Hematopoietic multipotent progenitor cell treated with erythropoietin and hydrocortisone succinate and interleukin-3 and kit ligand, for 8 days (in vitro differentiated cells): ENCODE measurements at places on chromosomes 5 and 9.

DNA sequence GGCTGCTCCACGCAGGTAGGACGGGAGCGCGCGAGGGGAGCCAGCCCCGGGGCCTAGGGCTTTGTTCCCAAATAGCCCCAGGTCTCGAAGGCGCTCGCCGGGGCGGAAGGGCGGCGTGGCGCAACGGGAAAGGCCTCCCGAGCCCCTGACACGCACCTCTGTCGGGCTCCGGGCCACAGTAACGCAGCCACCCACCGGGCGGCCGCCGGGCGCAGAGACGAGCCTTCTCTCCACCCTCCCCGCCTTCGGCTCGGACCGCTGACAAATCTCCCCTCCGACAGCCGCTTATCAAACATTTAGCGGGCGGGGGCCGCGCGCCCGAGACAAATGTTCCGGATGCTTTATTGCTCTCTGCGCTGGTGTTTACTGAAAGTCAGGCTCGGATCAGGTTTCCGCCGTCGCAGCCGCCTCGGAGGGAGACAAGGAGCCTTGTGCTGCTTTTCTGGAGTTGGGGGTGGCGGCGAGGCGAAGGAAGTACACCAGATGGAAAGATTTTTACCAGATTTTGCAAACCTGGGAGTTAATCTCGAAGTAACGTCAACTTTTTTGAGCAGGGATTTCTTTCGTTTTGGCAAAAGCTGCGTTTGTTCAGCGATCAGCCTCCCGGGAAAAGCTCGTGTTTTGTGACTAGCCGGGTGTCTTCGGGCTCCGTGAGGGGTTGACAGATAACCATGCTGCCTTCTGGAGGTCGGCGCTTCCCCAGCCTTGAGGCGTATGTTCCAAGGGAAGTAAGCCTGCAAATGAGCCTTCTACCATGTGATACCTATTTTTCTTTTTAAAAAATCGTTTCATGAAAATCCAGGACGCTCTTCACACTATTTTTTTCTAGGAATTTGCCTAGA is 950 bp downstream of the RGMB start:
- no peak for DNase-seq

DNA sequence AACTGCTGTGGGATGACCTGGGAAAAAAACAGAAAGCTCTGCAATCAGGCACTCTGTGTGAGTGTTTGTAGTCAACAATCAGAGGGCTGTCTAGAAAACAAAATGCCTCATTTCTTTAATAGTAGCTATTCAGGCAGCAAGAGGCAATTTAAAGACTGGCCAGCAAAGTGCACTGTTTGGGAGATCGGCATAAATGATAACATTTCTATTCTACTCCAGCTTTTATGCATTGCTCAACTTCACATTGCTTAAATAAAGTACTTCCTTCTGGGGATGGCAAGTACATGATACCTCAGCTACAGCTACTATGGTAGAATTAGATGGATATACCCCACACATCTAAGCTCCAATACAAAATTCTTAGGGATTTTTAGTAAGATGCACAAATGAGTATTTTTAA is 193.1 kb downstream of the DCP2 start:
- no peak for DNase-seq

- peak; percentile 52 for DNase-seq
Measured at GRCh38 chr5:181218795-181219124, 4.3 kb upstream of the TRIM41 start.

DNA sequence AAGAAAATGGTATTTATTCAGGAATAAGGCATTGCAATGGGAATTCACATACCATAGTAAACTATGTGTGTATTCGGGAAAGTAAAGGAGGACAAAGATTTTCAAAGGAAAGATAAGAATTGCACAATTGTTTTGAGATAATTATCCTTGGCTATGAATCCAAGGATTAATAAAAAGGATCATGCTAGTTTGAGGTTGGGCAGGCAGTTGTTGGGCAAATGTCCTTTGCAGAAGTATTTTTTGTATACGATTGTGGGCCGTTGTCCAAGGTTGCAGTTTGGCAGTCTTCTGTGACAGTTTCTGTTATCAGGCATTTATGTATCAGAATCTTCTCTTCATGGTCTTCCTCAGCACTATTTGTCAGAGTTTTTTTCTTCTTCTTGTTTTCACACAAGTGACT is 10.6 kb upstream of the UBAP2 start:
- no peak for DNase-seq

DNA sequence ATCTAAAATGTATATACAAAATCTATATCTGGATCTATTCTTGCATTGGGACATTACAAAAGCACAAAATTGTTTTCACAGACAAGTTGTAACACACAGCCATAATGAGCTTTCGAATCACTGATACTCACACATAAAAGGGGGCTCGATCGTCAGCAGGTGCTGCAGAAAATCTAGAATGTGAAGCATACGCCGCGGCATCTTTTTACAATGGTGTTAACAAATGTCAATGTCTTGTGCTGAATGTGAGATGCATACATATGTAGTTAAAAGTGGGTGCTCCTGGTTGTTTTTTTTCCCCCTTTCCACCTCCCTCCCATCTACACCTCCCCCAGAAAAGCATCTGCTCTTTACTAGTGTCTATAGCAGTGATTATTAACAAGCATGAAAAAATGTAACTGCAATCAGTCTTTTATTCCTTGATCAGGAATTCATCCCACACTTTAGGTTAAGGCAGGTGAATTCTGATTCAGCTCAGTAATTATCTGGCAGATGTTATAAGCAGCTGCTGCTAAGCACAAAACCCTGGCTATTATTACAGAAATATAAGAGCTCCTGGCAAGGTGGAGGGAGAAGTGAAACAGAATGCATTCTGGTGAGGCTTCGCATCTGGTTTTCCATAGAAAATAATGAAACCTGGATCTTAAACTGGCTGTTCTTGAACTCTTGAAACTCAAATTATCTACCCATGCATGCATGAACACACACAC is 114.1 kb downstream of the MPDZ start:
- no peak for DNase-seq

- DNase-seq: no peak
Measured at GRCh38 chr5:4048398-4048797, 452.8 kb downstream of the IRX1 start.

DNA sequence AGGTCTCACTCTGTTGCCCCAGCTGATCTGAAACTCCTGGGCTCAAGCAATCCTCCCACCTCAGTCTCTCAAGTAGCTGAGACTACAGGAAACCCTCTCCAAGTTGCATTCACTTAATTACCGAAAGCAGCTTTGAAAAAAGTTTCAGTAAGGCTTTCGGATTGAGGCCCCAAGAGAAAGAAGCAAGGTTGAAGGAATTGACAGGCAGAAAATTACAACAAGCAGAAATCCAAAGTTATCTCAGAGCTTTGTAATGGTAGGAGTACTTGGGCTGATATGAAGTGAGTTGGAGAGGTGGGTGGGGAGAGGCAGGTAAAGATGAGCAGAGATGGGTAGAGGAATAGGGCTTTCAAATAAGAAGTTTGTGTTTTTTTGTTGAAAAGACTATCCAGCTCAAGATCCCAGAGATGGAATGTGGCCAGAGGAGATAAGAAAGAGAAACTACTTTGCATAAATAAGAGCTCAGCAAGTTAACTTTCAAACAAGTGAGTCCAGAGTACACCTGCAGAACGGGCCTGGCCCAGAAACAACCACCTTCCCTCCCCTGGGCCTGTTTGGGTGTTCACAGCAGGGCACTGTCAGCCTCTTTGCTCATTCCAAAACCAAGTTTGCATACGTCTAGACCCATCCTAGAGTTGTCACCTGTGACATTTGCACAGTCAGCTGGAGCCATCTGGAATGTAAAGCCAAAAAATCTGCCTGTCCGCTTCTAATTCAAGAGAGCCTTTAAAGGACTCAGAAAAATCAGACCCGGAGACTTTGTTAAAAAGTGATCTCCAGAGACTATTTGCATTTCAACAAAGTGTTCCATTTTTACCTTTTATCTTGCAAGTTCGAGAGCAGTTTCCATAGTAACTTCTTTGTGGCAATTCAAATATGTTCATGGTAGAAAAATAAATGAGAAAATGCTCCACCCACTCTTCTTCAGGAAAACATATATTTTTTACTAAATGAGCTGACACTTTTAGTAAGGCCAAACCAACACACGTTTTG is 2.2 kb upstream of the CLINT1 start:
- no peak for DNase-seq

- DNase-seq: no peak
Measured at GRCh38 chr5:176175101-176175852, 62.9 kb upstream of the SIMC1 start.

- peak; percentile 77 for DNase-seq
Measured at GRCh38 chr9:133004999-133005760, 25.6 kb upstream of the GTF3C5 start.

- no peak for DNase-seq
Measured at GRCh38 chr5:115050866-115051265, 118.8 kb downstream of the TRIM36 start.

GRCh38 chr5:102975457-102976182 is 144.3 kb downstream of the GIN1 start:
- DNase-seq: peak; percentile 26

- no peak for DNase-seq
Measured at GRCh38 chr9:124332361-124333202, 74.8 kb downstream of the NEK6 start.

DNA sequence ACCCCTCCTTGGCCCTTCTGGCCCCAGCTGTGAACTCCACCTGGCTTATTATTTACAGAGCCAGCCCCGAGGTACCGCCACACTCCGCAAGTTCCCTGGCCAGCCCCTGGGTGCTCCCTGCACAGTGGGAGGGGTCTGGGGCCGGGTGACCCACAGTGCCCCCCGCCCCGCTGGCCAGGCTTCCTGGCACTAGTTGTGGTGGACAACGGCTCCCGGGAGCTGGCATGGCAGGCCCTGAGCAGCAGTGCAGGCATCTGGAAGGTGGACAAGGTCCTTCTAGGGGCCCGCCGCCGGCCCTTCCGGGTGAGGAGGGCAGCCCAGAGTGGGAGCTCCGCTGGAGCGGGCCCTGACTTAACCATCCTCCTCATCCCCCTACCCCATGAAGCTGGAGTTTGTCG is 3.9 kb downstream of the MAMDC4 start:
- no peak for DNase-seq

GRCh38 chr9:72592502-72593403 is 71.3 kb downstream of the TMC1 start:
- DNase-seq: peak; percentile 69

DNA sequence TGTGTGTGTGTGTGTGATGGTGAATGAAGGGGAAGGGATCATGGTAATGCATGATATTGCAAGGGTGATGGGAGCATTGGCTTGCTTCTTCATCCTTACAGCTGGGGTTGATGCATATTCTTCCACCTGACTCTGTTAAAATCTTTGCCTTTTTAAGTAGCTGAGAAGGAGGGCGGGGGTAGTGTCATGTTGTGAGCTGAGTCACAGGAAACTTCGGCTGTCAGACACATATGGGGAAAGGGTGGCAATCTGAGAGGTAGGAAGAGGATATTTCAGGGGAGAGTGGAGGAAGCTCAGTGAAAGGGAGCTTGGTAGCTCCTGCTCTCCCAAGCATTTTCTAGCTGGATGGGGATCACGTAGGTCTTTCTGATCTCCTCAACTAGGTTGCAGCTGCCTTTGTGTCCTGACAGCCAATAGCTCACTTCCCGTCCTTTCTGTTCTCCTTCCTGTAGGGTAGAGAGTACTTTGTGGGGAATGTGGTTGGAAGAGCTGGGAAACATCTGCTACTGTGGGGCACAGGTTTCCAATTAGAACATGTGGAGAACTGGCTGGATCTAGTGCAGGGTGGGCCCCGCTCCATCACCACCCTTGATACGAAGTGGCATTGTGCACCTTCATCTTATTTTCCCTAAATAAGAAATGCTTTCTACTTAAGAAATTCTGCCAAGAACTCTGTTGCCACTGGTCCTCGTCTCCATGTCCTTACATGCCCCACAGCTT is 18.1 kb upstream of the CLK4 start:
- no peak for DNase-seq

- DNase-seq: no peak
Measured at GRCh38 chr9:126203313-126203712, 123.3 kb upstream of the MVB12B start.
